ENCODE measurements at places on chromosomes 3 and 15.

GRCh38 chr3:121295979-121296378, 249.8 kb downstream of the POLQ start:
- DNase-seq = no peak

- DNase-seq = peak; percentile 55
Measured at GRCh38 chr15:20345401-20345958, 196.1 kb downstream of the GOLGA6L6 start.

- no peak for DNase-seq
Measured at GRCh38 chr3:147413686-147414389, 4.7 kb downstream of the ZIC1 start.

GRCh38 chr3:13404626-13405452, 15.3 kb downstream of the NUP210 start:
- no peak for DNase-seq

DNA sequence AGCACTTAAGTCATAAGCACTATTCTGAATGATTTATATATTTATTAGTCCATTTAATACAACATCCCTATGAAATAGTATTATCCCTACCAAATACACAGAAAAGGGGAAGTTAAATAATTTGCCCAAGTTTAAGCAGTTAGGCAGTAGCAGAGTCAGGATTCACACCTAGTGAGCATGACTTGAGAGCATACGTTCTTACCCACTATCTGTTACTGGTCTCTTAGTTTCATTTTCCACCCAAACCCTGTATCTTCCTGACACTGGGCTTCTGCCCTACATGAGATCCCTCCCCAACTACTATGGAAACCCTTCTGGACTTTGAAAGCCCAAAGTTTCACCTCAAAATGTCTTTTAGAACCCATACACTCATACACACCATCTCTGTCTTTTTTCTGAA, 4.4 kb upstream of the ATOSA start:
- no peak for DNase-seq

- no peak for DNase-seq
Measured at GRCh38 chr15:98286831-98287230, 326.3 kb downstream of the ARRDC4 start.

GRCh38 chr15:91099995-91100813, at the start of gene SV2B:
SV2B (plus strand) TSS chr15:91100257; CDS start chr15:91226264, 126,007 bp downstream.
- DNase-seq = no peak

GRCh38 chr15:81909011-81909358, 136.8 kb downstream of the MEX3B start:
- no peak for DNase-seq

GRCh38 chr3:126063358-126063965, 20.5 kb downstream of the SLC41A3 start:
- DNase-seq = no peak

DNA sequence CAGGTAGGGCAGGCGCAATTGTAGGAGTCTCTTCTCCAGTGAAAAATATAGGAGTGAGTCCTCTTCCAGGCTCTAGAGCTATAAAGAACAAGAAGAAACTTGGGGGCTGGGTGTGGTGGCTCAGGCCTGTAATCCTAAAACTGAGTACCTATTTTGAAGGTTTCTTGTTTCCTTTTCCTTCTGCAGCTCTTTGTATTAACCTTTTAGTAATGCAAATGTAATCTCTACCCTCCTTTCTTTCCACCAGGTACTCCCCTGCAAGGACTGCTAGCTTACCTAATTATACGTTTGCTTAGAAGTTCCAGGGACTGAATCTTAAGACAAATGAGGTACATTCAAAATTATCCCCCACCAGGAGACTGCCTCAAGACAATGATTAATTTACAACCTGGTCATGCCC, 75.9 kb downstream of the CD47 start:
- DNase-seq = no peak

GRCh38 chr3:77279276-77279675, 239.4 kb downstream of the ROBO2 start:
- no peak for DNase-seq

DNA sequence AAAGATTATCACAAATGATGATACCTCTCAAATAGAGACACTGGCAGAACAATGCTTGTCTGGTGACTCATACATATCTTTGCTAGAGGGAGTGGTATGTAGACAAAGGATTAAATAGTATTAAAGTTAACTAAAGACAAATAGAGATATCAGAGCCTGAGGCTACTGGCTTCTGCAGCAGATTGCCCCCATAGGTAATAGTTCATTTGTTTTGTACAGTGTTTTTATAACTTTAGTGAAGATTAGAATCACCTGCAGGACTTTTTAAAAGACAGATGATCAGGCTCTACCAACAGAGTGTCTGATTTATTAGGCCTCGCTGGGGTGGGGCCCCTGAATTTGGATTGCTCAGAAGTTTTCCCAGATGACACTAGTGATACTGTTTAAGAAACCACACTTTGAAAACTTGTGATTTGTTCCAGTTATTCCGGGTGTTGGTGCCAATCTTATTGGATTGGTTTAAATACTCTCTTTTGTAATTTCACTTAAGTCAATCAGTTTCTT, 96.4 kb downstream of the NAALADL2 start:
- DNase-seq = no peak

GRCh38 chr3:128945041-128945877, 48.6 kb downstream of the CFAP92 start:
- no peak for DNase-seq

GRCh38 chr15:99845009-99845408, 111.8 kb upstream of the LYSMD4 start:
- DNase-seq = no peak

- DNase-seq = no peak
Measured at GRCh38 chr15:25967116-25967515, 104.0 kb upstream of the ATP10A start.

GRCh38 chr15:92062505-92062904, 209.0 kb downstream of the SLCO3A1 start:
- DNase-seq = no peak

DNA sequence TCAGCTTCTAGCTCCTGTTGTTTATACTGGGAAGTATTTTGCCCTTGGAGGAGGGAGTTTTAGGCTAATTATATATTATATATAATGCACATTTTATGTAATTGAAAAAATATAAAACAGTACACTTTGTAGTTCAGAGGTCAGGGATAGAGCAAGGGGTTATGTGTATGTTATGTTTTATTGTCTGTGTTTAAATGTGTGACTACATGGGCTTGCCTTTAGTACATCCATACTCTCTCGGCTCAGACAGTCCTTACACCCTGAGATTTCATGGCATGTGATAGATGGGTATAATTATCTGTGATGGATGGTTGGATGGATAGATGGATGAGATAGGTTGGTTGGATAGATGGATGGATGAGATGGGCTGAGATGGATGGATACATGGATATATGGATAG, 17.4 kb upstream of the ST3GAL6 start:
- DNase-seq = no peak

GRCh38 chr3:116417151-116417550, 28.1 kb downstream of the LSAMP start:
- DNase-seq = no peak

- no peak for DNase-seq
Measured at GRCh38 chr3:9563851-9564250, 10.2 kb upstream of the LHFPL4 start.

GRCh38 chr3:130707902-130708601, 38.6 kb downstream of the PIK3R4 start:
- no peak for DNase-seq

DNA sequence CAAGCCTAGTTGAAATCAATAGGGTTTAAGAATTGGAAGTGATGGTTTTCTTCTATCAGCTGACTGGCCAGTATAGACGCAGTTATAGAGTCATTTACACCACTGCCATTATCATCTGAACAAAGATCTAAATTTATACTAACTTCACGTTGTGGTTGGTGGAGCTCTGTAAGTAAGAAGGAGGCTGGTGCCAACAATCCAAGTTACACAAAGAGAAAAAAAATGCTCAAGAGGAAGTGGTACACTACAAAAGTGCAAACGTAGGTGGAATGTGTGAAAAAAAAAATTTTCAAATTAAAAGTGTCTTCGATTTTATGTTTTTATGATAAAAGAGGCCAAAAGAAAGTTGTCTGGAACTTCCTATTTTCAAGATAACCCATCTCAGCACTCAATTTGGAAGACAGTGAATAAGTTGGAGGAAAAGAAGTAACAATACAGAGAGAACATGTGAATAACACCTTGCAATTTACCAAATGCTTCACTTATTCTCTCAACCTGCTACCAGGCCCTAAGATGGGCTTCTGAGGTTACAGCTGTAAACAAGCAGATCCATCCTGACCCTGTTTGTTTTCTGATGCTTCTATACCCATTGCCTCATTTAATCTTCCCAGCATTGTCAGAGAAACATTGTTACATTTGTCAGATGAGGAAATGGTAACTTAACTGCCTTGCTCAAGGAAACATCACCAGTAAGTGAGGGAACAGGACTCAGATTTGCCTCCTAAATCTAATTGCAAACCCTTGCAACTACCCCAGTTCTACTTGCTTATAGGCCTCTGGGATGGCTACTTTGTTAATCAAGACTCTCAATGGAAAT, 12.0 kb upstream of the TASOR start:
- DNase-seq = no peak

DNA sequence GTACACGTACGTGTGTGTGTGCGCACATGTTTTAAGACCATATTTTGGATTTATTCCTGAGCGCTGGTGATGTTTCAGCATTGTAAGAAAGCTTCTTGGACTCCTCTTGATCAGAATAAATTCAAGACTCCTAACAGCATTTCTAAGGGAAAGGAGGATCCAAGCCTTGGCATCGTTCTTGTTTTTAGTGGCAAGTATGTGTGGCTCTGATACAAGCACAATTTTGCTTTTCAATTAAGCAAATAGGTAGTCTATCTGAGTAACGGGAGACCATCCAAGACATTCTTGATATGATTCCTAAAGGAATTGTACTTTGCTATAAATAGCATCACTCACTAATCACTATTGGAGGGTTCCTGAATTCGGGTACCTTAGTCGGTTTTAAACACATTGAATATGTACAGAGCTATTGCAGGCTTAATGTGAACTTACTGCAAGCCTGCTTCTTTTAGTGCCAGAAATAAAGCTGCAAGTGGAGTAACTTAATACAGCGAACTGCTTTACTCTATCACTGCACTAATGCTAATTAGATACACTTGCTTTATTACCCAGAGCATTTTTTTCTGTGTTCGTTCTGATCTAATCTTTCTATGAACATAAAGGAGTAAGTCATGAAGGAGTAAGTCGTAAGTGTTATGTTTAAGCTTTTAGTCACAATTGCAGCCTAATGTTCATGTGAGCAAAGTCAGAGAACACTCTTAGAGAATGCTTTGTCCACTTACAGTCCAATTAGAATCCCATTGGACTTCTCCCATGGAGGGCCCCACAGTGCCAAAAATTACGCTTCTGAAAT, 186.3 kb downstream of the MCTP2 start:
- no peak for DNase-seq

GRCh38 chr3:45425237-45425933, 37.0 kb downstream of the LARS2 start:
- no peak for DNase-seq

DNA sequence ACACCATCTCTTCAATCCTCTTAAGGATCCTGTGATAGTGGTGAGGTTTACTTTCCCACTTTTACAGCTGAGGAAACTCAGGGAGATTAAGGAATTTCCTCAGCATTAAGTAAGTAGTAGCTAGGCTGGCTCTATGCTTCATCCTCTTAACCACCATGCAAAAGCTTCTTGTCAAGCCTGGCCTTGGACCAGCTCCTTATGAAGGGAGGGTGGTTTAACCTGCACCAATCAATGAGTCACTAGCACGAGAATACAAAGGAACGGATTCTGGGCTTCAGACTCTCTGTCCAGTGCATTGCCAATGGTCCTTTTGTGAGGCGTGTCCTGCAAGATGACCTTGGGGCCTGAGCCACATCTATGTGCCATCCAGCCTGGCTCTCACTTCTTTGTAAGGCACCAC, 202.0 kb upstream of the CFAP20DC start:
- no peak for DNase-seq

- no peak for DNase-seq
Measured at GRCh38 chr3:48623851-48624547, 2.4 kb upstream of the TMEM89 start.

- DNase-seq = no peak
Measured at GRCh38 chr15:66563126-66563525, 2.7 kb downstream of the LCTL start.

GRCh38 chr15:59232476-59232875, 25.8 kb downstream of the LDHAL6B start:
- no peak for DNase-seq

DNA sequence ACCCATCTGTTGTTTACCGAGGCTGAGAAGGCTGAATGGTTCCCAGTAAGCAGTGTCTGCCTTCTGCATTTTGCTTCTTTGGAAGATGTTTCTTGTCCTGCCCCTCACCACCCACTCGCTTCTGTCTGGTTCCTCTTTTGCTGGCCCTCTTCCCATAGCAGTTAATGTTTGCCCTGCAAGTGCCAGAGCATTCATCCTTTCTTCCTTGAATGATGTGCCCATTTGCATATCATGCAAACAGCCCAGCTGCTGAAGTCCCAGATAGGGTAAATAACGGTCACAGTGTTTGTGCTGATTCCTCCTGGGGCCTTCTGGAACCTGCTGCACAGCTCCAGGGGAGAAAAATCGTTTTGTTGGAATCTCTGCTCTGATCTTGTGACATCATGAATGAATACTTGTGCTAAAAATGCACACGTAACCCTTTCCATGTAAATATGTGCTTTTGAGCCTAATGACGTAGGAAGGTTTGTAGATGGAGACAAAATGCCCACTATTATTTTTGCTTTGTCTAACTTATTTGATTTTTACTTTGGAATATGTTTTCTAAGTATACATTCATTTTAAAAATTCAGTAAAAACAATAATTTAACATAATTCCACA, 381.0 kb downstream of the SOX2 start:
- DNase-seq = no peak

- DNase-seq = no peak
Measured at GRCh38 chr15:59993041-59993750, 10.9 kb upstream of the FOXB1 start.

- DNase-seq = no peak
Measured at GRCh38 chr3:55122312-55122711, 194.5 kb upstream of the LRTM1 start.

DNA sequence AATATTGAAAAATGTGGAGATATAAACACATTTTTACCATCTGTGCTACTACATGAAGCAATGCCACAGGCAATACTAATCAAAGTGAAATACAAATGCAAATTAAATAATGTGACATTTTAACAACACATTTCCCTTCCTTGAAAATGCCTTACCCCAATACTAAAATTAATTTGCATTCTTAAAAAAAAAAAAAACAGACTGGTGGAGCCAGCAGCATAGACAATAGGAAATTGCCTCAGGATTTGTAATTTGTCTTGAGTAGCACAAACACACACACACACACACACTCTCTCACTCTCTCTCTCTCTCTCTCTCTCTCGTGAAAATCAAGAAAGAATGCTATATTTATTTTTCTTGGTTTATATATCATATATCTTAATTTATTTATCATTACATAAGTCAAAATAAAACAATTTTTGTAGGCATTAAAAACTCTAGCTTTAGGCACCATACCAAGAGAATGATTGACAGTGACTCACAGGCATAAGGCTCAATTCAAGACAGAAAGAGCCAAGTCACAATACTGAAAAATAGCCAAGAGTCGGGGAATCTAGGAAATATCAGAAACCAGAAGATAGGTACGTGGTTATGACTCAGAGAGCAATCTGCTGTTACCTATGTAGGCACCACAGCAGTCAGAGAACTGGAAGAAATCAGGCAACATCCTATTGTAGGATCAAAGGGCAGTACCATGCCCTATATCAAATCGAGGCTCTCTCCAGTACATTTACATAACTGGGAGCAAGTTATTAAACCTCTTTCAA, 23.0 kb downstream of the SUCNR1 start:
- no peak for DNase-seq

All from sciatic nerve (tissue), 2 donors.